ENCODE measurements at places on chromosomes 2 and 18. TPM values are rescaled to one million over a fixed set of nuclear protein-coding genes. Genes with fewer than 3 reads are reported as not detected.

AMER3 gene
- not detected for total RNA-seq

NCKAP5 gene
- not detected for total RNA-seq

SLC9A4 gene
- total RNA-seq, result not detected

EGR4 gene
- not detected for total RNA-seq

ITPRID2 gene
- total RNA-seq, result 58.4 TPM

SPC25 gene
- total RNA-seq, result not detected

TTLL4 gene
- total RNA-seq, result 20.4 TPM

TUBB8B gene
- total RNA-seq, result not detected

MXD1 gene
- 15.8 TPM for total RNA-seq

CCDC150 gene
- 1.9 TPM for total RNA-seq

DNER gene
- not detected for total RNA-seq

CCDC68 gene
- not detected for total RNA-seq

FAM237A gene
- not detected for total RNA-seq

KYNU gene
- total RNA-seq, result 1.2 TPM

NT5DC4 gene
- total RNA-seq, result not detected

SCYGR4 gene
- not detected for total RNA-seq

EVX2 gene
- not detected for total RNA-seq

TNFRSF11A gene
- total RNA-seq, result 0.08 TPM

ICOS gene
- 31.9 TPM for total RNA-seq

CDKL4 gene
- not detected for total RNA-seq

STARD6 gene
- total RNA-seq, result not detected

SULT1C4 gene
- not detected for total RNA-seq

C2orf72 gene
- not detected for total RNA-seq

HOXD10 gene
- not detected for total RNA-seq

PPP1R1C gene
- not detected for total RNA-seq

DNAJC5G gene
- total RNA-seq, result not detected

ADCYAP1 gene
- not detected for total RNA-seq

C1GALT1C1L gene
- 0.31 TPM for total RNA-seq

SERPINB4 gene
- not detected for total RNA-seq

NFATC1 gene
- 51.0 TPM for total RNA-seq

PLGLB2 gene
- total RNA-seq, result 3.1 TPM

SLC66A3 gene
- total RNA-seq, result 19.3 TPM

C2orf80 gene
- total RNA-seq, result not detected

CAVIN2 gene
- total RNA-seq, result not detected

MERTK gene
- 0.55 TPM for total RNA-seq

KCNE4 gene
- not detected for total RNA-seq

LYG2 gene
- total RNA-seq, result not detected

FEV gene
- total RNA-seq, result not detected

STEAP3 gene
- total RNA-seq, result not detected

G6PC2 gene
- not detected for total RNA-seq

SGO2 gene
- total RNA-seq, result 4.9 TPM

GKN2 gene
- total RNA-seq, result not detected

CYP27C1 gene
- total RNA-seq, result not detected

ANKRD29 gene
- total RNA-seq, result not detected

CRACDL gene
- total RNA-seq, result 2.0 TPM

MRO gene
- not detected for total RNA-seq

DNAJC10 gene
- 56.8 TPM for total RNA-seq

RAB6C gene
- total RNA-seq, result not detected

ADRA2B gene
- not detected for total RNA-seq

MOGAT1 gene
- total RNA-seq, result not detected

GCG gene
- total RNA-seq, result not detected

PDE1A gene
- total RNA-seq, result not detected

SYT4 gene
- total RNA-seq, result not detected
